NCI-H510A (cell line): ENCODE measurements at places on chromosomes 5 and 9.

DNA sequence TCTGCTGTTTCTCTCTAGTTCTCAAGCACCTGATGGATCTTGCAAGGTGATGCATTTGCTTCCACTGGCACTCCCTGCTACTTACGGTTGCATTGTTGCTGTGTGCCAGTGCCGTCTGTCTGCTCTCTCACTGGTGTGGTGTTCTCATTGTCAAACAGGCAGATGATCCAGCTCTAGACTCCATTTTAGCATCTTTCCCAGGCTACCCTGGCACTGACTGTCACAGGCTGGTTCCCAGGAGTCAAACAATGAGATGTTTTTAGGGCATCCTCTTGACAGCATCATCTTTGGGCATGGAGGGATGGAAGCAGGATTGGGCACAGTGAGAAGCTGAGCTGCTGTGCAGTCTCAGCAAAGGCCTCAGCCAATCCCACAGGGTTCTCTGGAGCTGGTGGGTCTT is 12.9 kb downstream of the MTRR start:
- no peak for DNase-seq

DNA sequence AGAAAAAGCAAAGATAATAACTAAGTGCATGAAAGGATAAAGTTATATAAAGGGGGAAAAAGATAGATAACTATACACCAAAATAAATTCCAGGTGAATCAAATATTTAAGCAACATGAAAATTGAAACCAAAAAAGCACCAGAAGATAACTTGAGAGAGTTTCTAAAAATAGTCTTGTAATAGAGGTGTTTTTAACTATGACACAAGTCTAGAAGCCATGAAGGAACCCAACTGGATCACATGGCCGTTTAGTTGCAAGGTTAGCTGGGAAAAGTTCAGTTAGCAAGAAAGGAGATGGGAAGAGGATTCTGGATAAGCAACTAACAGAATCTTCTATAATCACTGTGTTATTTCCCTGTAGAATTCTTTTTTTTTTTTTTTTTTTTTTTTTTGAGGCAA is 9.2 kb upstream of the RASA1 start:
- DNase-seq, result no peak

- no peak for DNase-seq
Observed at GRCh38 chr5:127326976-127327755, 36.6 kb downstream of the MEGF10 start.

GRCh38 chr5:163759000-163759704 is 253.7 kb downstream of the MAT2B start:
- DNase-seq, result no peak

DNA sequence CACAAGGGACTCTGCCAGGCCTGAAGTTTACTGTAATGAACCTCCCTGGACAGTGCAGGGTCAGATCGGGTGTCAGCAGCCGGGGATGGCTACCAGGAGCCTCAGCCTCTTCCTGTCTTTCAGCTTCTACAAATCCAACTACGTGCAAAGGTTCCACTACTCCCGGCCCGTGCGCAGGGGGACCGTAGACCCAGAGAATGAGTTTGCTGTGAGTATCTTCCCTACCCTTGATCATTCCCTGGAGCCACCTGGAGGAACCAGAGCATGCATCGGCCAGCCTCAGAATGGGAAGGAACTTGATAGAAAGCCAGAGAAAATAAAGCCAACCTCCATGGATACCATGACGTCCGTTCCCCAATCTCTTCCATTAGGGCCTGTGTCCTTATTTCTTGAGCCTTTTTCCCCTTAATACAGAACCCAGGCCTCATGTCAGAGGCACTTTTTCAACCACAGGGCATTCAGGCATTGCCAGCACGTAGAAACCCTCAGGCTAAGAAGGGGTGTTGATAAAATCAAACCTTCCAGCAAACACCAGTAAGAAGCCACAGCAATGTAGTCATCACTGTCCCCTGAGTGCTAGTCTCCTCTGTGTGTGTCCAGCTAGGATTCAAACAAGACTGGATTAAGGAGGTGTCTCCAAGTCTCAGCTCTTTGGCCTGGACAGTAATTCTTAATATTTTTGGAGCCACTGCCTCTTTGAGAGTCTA is 49.0 kb upstream of the FOXI1 start:
- DNase-seq, result no peak
